ACHN (cell line): ENCODE measurements at places on chromosomes 7 and 10.

- no peak for DNase-seq
These were observed 15.1 kb upstream of the MRC1 start for GRCh38 chr10:17793823-17794644.

- no peak for DNase-seq
These were observed 33.0 kb downstream of the MINDY4 start for GRCh38 chr7:30804078-30804661.

DNA sequence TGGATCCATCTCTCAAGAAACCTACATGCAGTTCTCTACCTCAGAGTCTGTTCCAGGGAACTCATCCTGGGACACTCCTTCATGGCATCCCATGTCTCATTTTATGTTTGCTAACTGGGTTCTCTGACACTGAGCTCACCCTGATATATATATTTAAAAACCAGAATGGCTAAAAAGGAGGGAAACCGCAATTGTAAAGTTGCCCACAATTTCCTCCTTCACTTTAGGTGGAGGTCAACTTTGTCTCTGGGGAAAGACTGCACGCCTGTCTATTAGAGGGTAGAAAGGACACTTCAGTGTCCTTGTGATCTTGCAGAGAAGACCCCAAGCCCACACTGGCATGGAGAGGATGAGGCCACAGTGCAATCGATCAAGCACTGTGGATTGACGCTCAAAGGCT lies 131.7 kb downstream of the TEX36 start:
- DNase-seq = no peak

DNA sequence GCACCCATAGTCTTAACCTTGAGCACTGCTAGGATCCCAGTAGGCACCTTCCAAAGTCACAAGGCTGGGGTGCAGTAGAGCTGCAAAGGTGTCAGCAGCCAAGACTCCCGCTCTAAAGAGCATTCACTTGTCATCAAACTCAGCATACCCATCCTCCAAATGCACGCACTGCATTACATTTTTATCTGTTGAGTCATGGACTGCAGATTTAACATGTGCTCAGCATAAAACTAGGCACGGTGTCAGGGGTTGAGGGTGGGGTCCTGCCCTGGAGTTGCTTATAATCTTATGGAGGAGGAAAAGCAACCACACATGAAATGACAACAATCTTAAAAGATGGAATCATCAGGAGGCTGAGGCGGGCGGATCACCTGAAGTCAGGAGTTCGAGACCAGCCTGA lies 102.6 kb downstream of the PARP12 start:
- DNase-seq = no peak

GRCh38 chr10:49331431-49331830 lies 32.5 kb downstream of the C10orf71 start:
- DNase-seq = no peak

DNA sequence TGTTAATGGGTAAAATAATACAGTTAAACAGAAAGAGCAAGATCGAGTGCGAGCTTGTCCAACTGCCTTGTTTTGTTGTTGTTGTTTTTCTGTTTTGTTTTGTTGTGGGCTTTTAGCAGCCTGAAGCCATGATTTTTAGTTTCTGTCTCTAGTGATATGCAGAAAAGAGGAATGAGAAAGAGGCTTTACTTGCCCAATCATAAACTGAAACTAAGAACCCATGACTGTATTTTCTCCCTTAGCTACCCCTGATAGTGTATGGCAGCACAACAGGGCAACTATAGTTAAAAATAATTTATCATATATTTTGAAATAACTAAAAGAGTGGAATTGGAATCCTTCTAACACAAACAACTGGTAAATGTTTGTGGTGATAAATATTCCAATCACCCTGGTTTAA lies 493.9 kb downstream of the GLRX3 start:
- DNase-seq = no peak

DNA sequence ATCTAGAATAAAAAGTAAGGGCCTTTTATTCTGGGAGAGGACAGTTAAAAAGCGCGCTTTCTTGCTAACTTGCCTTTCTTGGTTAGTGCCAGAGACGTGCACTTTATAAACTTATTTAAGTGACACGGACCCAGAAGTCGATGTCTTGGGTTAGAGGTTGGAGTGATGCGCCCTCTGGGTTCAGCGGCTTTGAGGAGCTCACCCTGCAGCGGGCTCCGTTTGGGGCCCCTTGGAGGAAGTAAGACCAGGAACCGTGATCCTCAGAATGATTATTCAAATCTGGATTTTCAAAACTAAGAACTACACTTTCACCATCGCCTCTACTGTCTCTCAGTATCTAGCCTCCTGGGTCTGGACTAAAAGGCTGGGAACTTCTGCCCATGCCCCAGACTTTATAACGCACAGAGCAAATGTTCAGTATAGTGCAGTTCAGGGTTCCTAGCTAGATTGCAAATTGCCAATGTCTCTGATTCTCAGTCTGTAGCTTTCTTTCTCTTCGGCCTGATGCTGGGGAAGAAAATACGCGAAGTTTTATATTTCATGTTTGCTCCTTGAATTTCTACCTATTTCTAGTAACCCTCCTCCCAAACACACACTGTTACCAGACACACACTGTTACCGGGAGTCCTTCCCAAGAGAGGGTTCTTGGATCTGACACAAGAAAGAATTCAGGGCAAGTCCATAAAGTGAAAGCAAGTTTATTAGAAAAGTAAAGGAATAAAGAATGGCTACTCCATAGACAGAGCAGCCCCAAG lies 18.6 kb upstream of the SMO start:
- no peak for DNase-seq

DNA sequence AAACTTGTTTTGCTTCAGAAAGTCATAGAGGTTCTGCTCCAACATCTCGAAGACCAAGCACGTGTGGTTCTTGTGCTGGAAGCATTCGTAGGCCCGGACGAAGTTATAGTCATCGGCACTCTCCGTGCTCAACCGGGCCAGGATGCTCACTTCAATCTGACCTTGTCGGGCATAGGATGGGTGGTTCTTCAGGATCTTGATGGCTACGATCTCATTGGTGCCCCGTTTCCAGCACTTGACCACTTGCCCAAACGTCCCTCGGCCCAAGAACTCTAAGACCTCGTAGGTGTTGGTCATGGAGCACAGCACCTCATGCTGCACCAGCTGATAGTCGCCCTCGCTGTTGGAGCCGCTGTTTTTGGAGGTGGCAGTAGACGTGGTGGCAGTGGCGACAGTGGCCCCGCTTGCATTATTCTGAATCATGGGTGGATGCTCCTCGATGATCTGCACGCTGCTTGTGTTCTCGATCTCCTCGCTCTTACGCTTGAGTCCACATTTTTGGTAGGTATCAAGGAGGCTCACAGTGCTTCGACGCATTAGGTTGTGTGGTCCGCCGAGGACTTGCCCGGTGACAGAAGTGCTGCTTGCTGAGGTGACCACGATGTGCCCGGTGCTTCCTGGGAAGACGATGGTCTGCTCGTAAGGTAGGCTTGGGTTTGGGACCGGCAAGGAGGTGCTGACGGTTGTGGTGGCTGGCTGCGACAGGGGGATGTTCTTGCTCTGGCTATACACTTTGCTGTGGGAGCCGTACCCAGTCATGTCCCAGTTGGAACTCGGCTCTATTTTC lies 61.4 kb downstream of the HIPK2 start:
- DNase-seq = no peak

DNA sequence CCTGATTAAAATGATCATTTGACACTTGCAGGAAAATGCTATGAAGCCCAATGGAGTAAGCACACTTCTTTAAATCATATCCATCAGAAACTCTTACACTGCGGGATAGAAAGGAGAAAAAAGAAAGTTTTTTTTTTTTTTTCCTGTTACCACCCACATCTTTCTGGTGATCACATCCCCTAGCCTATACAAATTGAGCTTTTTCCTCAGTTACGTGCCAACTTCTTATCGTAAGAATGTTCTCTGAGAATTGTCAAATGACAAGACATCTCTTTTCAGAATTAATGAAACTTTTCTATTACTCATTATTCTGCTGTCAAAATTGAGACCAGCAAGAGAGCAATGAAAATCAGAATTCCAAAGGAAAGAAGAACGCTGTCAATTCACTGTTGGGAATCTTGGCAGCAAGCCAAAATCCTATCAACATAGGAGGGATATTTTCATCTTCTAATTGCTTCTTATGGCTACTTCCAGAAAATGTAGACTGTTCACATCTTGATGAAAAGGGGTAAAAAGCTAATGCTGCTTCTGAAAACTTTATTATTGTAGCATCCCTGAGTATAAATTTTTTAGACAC lies 179.5 kb downstream of the ADAM12 start:
- no peak for DNase-seq

DNA sequence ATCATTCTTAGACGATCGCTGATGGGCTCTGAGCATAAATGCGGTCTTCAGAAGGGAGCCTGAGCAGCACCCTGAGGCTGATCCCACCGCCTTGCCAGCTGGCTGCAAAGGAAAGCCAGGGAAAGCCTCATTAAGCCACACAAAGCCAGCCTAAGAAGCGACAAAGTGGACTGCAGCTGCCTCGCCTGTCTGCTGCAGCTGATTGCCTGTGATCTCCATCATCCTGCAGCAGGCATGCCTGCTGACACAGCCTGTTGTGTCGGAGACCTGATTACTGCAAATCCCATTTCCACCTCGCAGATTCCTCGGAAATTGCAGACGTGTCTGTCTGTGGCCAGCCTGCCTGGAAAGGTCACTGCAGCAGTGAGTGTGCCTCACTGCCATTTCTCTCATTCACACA lies 1087.0 kb upstream of the AUTS2 start:
- DNase-seq = no peak

- DNase-seq = no peak
These were observed 36.4 kb downstream of the CYP17A1 start for GRCh38 chr10:102800611-102801335.

GRCh38 chr10:116477986-116478664 lies 50.5 kb downstream of the PNLIPRP3 start:
- DNase-seq = no peak

- no peak for DNase-seq
These were observed 13.4 kb upstream of the OR2A5 start for GRCh38 chr7:144035385-144035784.

DNA sequence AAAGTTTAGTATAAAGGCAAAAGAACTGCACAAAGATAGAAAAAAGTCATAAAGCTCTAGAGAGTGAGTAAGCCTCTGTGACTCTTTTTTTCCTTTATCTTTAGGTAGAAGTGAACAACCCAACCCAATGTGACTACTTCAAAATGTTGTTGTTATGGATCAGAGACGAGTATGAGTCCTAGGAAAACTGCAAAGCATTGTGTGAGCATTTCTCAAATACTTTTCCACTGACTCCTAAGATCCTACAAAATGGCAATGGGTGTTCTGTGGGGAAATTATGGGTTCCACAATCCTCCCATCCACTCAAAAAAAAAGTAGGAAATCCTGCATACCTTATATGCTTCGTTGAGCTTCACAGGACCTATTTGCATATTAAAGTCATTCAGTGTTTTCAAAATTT lies 177.1 kb downstream of the DGKI start:
- DNase-seq = no peak

DNA sequence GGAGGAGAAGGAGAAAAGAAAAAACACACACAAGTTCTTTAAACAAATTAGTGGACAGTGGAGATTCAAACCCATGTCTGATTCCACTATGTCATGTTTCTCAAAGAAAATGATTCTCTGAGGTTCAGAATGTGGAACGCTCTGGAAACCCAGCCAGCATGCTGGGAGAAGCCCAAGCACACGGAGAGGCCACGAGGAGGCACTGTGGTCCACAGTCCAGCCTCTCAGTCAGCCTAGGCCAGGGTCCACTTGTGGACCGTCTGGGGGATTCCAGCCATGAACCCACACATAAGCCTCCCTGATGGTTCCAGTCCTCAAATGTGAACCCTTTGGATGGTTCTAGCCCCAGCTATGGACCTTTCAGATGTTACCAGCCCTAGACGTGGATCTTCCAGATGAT lies 73.4 kb downstream of the CAV1 start:
- no peak for DNase-seq

DNA sequence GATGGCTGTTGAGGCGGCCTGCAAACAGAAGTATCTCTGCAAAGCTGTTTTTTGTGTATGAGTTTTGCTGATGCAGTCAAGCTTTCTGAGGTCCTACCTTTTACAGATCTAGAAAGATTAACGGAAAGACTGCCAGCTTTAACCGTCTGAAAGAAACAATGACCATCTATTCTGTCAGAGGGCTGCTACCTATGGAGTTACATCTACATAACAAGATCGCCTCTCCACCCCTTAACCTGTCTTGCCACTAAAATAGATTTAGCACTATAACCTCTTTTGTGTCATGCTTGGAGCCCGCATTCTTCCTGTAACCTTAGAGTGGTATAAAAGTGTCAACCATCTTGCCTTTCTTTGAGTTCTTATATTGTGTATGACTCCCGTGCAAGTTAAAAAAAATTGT lies 291.2 kb downstream of the POM121L12 start:
- DNase-seq = no peak

GRCh38 chr10:55742487-55742886 lies 618.6 kb downstream of the ZWINT start:
- DNase-seq = no peak

DNA sequence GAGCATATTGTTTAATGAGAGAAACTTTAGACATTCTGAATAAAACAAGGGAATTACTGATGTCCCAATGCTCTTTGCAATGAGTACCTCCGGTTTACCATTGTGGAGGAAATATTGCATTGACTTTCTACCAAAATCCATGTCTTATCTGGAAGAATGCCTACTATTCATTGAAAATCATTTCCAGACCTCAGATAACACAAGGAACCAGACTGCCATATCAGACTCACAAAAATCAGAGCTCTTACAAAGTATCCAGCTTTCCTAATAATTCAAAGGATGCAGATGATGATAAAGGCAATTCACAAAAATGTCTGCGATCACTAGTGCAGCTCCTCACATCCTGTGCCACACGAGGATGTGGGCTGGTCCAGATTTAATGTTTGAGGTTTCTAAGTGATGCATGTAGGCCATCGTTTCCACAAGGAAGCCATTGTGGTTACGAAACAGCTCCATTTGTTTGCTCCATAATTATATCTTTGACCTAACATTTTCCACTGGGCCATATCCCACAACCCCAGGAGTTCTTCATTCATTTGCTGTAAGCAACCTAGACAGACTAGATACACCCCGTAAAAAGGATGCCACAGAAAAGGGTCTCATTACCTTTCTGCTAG lies 831.1 kb upstream of the C7orf33 start:
- no peak for DNase-seq

GRCh38 chr10:11162828-11163599 lies 145.3 kb downstream of the CELF2 start:
- DNase-seq = no peak

DNA sequence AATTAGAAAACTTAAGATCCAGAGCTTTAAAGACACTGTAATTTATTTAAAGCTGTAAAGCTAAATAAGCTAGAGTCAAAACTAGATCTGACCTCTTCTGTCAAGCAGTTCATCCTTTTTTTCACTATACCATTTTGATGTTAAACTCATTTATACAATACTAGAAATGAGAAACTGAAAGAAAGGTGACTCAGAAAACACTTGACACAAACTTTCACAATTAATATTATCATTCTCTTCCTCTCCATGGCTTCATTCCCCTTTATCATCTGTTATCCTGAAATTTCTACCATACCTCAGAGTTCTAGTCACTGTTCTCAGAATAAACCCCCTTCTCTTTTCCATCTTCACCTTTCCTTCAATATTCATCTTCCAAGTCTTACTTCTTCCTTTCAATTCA lies 1.3 kb downstream of the FIGNL1 start:
- DNase-seq = no peak
